Hindlimb muscle (tissue), 1 donor: ENCODE measurements at places on chromosomes 5 and 9.

GRCh38 chr9:18865542-18865941 lies 167.5 kb downstream of the SAXO1 start:
- DNase-seq, result no peak

DNA sequence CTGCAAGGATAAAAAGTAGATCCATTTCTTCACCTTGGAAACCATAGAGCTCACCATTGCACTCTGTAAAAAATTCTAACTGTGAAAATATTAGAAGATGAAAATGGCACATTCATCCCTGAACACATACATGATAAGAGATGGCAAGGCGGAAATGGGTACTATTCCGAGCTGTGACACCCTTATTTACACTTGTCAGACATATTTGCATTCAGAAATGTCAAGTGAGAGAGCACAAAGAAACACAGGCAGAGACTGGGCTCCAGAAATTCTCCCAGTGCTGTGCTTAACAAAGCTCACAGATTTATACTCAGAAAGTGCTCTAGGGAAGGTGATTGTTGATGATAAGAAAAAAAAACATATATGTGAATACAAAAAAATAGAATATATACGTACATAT lies 170.3 kb upstream of the PUM3 start:
- no peak for DNase-seq

GRCh38 chr9:98097836-98098235 lies 21.2 kb downstream of the TRIM14 start:
- no peak for DNase-seq

DNA sequence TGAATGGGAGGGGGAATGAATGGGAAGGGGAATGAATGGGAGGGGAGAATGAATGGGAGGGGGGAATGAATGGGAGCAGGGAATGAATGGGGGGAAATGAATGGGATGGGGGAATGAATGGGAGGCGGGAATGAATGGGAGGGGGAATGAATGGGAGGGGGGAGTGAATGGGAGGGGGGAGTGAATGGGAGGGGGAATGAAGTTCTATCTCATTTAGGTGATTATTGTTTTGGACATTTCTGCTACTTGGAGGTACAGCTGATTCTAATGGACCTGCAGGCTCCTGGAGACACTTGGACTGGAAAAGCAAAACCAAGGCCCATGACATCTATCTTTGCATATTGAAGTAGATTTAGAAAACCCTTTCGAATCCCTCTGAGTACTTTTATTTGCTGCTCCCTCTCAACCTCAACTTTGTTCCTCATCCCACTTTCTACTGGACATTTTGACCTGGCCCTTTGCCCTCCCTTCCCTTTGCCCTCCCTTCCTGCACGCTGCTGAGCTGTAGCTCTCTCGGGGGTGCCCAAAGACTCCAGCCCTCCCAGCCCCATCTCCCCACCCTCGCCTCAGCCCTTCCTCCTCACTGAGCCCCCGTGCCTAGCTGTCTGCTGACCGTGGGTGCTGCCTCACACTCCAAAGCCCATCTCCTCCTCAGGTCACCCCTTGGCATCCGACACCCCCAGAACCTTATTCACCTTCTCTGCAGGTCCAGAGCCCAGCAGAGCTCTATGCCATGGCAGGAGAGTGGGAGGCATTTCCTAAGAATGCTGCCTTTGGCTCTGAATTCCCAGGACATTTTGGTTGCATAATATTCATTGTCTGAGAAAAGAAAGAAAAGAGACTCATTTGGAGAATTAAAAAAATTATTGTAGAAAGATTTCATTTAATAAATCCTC lies 19.9 kb upstream of the LPCAT1 start:
- no peak for DNase-seq

- no peak for DNase-seq
Observed at GRCh38 chr9:112689161-112689740, 28.7 kb downstream of the INIP start.

DNA sequence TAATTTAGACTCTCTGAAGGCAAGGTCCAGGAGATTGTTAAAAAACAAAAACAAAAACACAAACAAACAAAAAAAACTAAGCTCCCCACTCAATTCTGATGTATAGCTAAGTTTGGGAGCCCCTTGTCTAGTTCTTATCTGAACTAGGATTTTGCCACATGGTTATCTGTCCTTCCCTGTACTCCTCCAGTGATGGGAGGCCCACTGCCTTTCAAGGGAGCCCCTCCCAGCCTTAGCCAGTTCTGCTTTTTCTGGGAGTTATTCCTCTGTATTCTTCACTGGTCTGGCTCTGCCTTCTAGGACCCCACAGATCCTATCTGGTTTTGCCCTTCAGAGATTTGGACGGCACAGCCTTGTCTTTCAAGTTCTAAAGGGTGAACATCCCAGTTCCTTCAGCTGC lies 2.1 kb upstream of the ALDH1B1 start:
- DNase-seq, result no peak

DNA sequence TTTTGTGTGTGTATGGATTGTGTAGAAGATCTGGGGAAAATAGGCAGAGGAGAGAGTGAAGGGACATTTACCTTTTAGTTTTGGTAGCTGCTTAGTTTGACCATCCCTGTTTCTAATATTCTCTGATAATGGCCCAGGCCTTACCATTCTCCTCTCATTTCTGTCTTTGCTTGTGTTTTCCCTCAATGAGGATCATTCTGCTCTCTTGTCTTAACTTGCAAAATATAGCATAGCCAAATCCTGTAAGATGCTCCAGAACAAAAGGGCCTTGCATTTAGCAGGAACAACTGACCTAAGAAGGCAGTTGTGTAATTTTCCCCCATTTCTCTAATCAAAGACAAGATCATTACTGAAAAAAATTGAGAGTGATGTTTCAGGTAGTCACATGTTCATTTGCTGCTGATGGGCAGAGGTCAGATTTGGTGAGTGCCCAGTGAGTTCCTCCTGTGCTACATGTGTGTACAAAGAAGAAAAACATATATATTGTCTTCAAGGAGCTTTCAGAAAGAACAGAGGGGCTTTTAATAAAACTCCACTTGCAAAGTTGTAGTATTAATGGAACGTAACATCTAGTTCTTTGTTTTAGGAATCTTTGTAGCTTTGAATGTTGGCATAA lies 139.5 kb downstream of the KDM4C start:
- no peak for DNase-seq

- DNase-seq, result no peak
Observed at GRCh38 chr5:134540747-134541733, 15.6 kb downstream of the JADE2 start.

DNA sequence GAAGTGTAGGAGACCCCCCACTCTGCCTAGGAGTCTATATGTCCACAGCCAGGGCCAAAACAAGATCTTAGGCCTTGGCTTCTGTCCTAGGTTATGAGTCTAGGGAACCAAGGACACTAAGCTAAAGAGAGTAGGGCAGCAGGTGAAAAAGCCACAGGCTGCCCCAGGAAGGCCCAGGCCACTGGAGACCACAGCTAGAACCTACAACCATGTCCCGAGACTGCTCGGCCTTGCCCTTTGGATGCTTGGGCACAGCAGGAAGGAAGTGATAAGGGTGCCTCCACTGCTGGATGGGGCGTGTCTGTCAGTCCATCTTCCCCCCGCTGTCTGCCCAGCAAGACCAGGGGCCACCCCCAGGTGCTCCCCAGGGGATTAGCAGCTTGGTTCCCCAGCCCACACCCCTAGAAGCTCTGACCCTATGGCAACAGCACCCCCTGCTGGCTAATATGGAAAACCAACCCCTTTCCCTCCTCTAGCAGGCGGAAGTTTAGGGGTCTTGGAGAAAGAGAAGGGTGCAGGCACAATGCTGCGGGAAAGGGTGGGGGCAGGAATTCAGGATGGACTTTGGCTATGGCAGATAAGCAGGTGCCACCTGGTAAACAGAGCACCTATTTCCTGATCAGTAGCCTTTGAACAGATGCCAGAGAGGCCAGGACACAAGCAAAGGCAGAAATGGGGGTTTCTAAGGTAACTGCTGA lies 10.5 kb upstream of the IRF1 start:
- DNase-seq, result no peak

GRCh38 chr9:109447329-109448076 lies 50.6 kb downstream of the PTPN3 start:
- DNase-seq, result no peak
